Left cardiac atrium (tissue), 4 donors: ENCODE measurements at places on chromosomes 5 and 9. TPM values are rescaled to one million over a fixed set of nuclear protein-coding genes. Genes with fewer than 3 reads are reported as not detected.

The SPINK1 gene
- not detected for total RNA-seq

The FBP2 gene
- 0.31 TPM for total RNA-seq

The GADD45G gene
- 107 TPM for total RNA-seq

The C5orf24 gene
- total RNA-seq: 31.1 TPM

The DELE1 gene
- total RNA-seq: 85.5 TPM

The OSMR gene
- total RNA-seq: 24.9 TPM

The TNC gene
- 54.5 TPM for total RNA-seq

The OTP gene
- total RNA-seq: not detected

The PCDHGB7 gene
- 7.6 TPM for total RNA-seq

The NXNL2 gene
- not detected for total RNA-seq

The CNTFR gene
- 21.3 TPM for total RNA-seq

The CCDC69 gene
- total RNA-seq: 148 TPM

The CEMIP2 gene
- 31.9 TPM for total RNA-seq

The ANKRD31 gene
- 0.08 TPM for total RNA-seq

The PCDHGA8 gene
- total RNA-seq: 3.7 TPM

The DNAI1 gene
- total RNA-seq: 0.29 TPM

The DIAPH1 gene
- 25.9 TPM for total RNA-seq

The SPINK5 gene
- total RNA-seq: 0.18 TPM

The ACTBL2 gene
- not detected for total RNA-seq

The LRRC19 gene
- not detected for total RNA-seq

The BASP1 gene
- 6.2 TPM for total RNA-seq

The PCDHA4 gene
- total RNA-seq: 0.16 TPM

The CDH9 gene
- not detected for total RNA-seq

The APBB3 gene
- 11.4 TPM for total RNA-seq

The IFNA21 gene
- not detected for total RNA-seq

The INSL6 gene
- not detected for total RNA-seq

The HTR1A gene
- not detected for total RNA-seq

The DAB2IP gene
- 58.3 TPM for total RNA-seq

The LCN15 gene
- 1.1 TPM for total RNA-seq

The RPL7A gene
- total RNA-seq: 1,074 TPM

The LCN10 gene
- total RNA-seq: 20.1 TPM

The HEMGN gene
- 0.10 TPM for total RNA-seq

The TAF9 gene
- 42.1 TPM for total RNA-seq

The CBY3 gene
- total RNA-seq: not detected

The GFPT2 gene
- 44.5 TPM for total RNA-seq

The PCDHGA12 gene
- 4.5 TPM for total RNA-seq

The KIAA1191 gene
- total RNA-seq: 79.6 TPM

The EPB41L4A gene
- total RNA-seq: 31.1 TPM

The SLC1A3 gene
- total RNA-seq: 66.6 TPM

The CCL28 gene
- 1.6 TPM for total RNA-seq

The HSD17B3 gene
- 1.4 TPM for total RNA-seq

The SNX30 gene
- 5.1 TPM for total RNA-seq

The SPATA31A3 gene
- total RNA-seq: not detected

The FYB1 gene
- 5.0 TPM for total RNA-seq

The RPL35 gene
- total RNA-seq: 826 TPM

The TMEM232 gene
- total RNA-seq: 2.1 TPM

The PDE6A gene
- total RNA-seq: not detected

The STPG3 gene
- not detected for total RNA-seq

The LHX2 gene
- total RNA-seq: not detected

The WWC1 gene
- total RNA-seq: 3.4 TPM

The ANKS6 gene
- total RNA-seq: 7.4 TPM

The ANKDD1B gene
- total RNA-seq: not detected

The PCDHB14 gene
- total RNA-seq: 3.9 TPM

The IL5 gene
- total RNA-seq: not detected
